Stomach (tissue), 19 donors: ENCODE measurements at places on chromosomes 6 and 20. TPM values are rescaled to one million over a fixed set of nuclear protein-coding genes. Genes with fewer than 3 reads are reported as not detected.
A peak's percentile ranks its signal among the peaks of the same experiment; 100 is the strongest.

The LAMP5 gene
- not detected for total RNA-seq

The ABT1 gene
- 12.5 TPM for total RNA-seq

- no peaks in the 10 kb centered on the region for H3K36me3 ChIP-seq
- no peak overlapping the region for H3K27ac ChIP-seq
Observed at GRCh38 chr6:21157186-21157929, 436.2 kb upstream of the SOX4 start.

GRCh38 chr20:21615617-21616080, 89.8 kb upstream of the PAX1 start:
- H3K4me1 ChIP-seq = no peaks in the 10 kb centered on the region
- DNase-seq = peak; percentile 87
- no peak overlapping the region for H3K4me3 ChIP-seq

DNA sequence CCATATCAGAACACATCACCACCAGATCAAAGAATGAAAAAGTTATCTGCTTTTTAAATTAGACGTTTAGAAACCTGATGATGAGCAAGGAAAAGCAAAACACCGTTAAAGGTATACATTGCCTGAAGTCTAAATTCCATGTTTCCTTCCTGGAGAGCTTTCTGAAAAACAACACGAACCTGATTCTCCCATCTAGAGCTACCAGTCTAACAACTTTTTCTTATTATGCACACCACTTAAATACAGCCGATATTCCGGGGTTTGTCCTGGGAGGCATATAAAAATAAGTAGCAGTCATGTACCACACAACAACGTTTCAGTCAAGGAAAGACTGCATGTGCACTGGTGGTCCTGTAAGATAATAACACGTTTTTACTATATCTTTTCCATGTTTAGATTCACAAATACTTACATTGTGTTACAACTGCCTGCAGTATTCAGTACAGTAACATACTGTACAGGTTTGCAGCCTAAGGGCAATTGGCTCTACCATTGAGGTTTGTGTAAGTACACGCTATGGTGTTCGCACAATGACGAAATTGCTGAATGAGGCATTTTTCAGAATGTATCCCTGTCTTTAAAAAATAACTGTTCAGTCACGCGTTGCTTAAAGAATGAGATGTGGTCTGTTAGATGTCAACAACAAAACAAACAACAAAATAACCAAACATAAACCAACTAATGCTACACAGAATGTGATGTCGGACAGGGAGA, 19.1 kb upstream of the LYRM2 start:
- H3K27me3 ChIP-seq = no peaks in the 10 kb centered on the region
- H3K4me1 ChIP-seq = no peaks in the 10 kb centered on the region
- DNase-seq = no peak
- no peak overlapping the region for H3K27ac ChIP-seq

DNA sequence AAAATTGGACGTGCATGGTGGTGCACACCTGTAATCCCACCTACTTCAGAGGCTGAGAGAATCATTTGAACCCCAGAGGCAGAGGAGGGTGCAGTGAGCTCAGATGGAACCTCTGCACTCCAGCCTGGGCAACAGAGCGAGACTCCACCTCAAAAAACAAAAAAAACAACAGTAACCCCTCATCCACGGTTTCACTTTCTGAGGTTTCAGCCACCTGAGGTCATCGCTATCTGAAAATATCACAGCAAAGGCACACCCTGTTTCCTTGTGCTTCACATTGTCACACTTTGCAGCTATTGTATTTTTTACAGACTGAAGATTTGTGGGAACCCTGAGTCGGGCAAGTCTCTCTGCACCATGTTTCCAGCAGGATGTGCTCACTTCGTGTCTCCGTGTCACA, 54.1 kb upstream of the FOXQ1 start:
- no peaks in the 10 kb centered on the region for H3K36me3 ChIP-seq
- no peak overlapping the region for H3K4me3 ChIP-seq
- no peak overlapping the region for H3K27ac ChIP-seq
- H3K27me3 ChIP-seq = no peaks in the 10 kb centered on the region
- H3K4me1 ChIP-seq = no peaks in the 10 kb centered on the region

DNA sequence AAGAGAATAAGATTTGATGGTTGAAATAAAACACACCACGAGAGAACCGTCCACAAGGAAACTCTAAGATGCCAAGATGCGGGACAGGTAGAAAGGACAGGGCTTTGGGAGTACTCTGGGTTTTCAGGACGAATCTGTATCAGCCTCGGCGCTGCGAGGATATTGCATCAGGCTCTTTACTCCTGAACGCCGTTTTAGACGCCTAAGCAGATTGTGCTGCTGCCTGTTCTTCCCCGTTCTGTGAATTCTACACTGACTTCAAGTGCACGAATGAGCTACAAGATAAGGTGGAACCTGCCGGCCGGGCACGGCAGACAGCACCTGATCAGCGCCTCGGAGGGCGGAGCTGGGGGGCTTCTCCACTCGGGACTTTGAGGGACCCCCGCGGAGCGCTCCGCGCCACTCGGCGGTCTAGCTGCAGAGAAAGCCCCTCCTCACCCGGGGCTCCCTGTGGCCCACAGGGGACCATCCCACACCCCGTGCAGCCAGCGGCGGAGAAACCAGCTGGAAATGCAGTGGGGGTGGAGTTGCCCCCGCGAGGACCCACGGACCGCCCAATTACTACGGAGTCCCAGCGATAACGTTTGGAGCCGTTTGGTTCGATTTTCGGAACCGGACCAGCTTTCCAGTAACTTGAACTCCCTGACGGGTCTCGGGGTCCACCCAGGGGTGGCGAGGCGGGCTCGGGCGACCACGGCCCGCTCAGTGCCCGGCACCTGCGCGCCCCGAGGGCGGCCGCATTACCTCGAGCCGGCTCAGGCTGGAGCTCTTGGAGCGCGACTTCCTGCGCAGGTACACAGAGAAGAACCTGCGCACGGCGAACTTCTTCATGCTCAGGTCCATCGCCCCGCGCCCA, 646 bp downstream of the RPS6KA2 start:
- H3K4me1 ChIP-seq = peaks cover 34% of the 10 kb centered on the region
- H3K36me3 ChIP-seq = no peaks in the 10 kb centered on the region
- peak; percentile 48 for DNase-seq
- no peaks in the 10 kb centered on the region for H3K27me3 ChIP-seq
